ENCODE measurements at places on chromosomes 3 and 15.

GRCh38 chr3:169527507-169527906, 136.0 kb downstream of the MECOM start:
- DNase-seq = no peak

- peak; percentile 71 for DNase-seq
Observed at GRCh38 chr3:148861277-148861869, 3.7 kb upstream of the CPA3 start.

DNA sequence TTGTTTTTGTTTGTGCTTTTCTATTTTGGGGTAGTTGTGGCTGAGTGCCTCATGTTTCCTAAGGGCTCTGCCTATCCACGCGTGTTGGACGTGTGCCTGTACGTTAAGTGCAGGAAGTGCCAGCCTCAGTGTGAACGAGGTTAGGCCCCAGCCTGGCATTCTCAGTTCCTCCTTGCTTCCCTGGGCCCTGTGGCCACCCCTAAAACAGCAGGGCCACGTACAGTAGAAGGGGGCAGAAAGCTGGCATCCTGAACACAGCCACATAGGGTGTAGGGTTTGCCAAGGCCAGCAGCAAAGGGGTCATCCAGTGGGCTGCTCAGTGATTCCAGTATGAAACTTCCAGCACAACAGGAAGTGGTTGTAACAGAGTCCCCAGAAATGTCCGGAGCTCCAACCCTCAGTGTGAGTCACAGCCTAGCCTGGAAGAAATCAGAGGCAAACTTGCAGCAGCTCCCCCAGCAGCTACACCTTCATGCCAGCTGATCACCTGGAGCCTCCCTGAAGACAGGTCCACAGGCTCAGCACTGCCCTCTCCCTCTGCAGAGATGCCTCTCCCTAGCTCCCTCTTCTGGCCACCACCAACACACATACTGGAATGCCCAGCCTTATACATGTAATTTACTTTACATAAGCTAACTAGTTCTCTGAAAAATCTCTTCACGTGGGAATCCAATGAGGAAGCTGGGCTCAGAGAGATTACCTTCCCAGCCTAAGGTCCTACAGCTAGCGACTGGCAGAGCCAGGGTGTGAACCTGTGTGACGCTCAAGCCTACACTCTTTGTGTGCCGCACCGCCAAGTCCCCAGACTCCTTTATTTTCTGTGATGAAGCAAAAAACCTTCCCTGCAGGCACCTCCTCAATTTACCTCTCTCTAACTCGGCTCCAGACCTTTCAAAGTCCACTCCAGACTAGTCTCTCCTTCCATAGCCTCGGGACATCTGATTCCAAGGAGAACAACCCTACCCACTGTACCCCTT, 26.6 kb downstream of the ILDR1 start:
- DNase-seq = peak; percentile 78

DNA sequence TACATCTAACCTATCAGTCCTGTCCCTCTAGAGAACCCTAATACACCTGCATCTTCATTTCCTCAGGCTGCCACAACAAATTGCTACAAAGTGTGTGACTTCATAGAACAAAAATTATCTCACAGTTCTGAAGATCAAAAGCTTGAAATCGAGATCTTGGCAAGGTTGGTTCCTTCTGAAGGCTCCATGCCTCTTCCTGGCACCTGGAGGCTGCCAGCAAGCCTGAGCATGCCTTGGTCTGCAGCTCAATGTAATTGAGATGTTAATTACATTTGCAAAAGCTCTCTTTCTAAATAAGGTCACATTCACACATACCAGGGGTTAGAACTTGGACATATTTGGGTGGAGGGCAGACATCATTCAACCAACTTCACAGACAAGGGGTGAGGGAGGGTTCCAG, 86.4 kb upstream of the ABHD17C start:
- DNase-seq = no peak

GRCh38 chr3:155178810-155179436, 98.8 kb downstream of the MME start:
- DNase-seq = no peak

- peak; percentile 31 for DNase-seq
Observed at GRCh38 chr3:134651347-134652041, 672 bp upstream of the KY start.

DNA sequence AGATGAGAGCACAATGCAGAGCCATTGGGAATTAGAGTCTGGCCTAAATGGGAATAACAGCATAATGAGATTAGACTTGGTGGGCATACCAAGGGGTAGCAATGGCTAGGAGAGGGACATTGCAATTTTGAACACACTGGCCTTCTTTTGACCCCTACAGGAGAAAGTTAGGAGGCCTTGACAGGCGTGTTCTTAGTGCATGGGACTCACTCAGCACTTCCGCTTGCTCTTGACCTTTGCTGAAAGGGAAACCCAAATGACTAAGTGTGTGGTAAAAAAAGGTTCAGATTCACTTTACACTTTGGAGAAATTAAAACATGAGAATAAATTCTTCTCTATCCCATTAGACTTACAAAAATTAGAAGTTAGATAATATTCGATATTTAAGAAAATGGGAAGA, 317.4 kb downstream of the DIPK2A start:
- no peak for DNase-seq

- no peak for DNase-seq
Observed at GRCh38 chr3:29565236-29565635, 284.4 kb downstream of the RBMS3 start.

- no peak for DNase-seq
Observed at GRCh38 chr3:138594935-138595610, 1.0 kb upstream of the CEP70 start.

GRCh38 chr15:48962662-48963523, 826 bp downstream of the SHC4 start:
- DNase-seq = peak; percentile 57

DNA sequence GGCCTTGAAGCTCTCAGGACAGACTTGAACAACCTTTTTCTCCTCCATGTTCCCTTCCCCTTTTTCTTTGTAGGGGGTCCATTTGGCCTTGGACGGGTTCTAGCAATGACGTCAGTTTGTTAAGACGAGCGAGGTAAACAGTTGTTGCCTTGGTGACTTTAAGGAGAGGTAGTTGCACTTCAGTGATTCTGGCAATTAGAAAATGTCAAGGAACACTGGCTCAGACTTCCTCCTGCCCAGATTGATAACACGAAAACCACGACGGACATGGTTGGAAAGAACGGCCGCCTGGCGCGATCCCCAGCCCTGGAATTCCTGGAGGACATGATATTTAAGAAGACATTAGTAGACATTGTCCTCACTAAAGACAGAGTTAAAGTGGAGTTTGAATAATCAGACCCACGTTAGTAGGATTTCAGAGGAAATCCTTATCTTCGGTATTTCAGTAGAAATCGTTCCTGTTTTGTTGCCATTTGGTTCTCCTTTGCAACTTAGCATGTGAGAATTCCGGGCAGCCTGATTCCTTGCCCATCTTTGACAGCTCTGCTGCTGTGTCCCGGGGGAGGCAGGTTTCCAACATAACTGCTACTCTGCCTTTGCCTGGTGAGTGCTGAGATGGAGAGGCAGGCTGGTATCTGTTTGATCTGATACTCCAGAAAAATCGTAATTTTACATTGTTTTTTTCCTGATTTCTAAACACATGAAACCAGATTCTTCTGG, 87.3 kb downstream of the ST6GAL1 start:
- no peak for DNase-seq

DNA sequence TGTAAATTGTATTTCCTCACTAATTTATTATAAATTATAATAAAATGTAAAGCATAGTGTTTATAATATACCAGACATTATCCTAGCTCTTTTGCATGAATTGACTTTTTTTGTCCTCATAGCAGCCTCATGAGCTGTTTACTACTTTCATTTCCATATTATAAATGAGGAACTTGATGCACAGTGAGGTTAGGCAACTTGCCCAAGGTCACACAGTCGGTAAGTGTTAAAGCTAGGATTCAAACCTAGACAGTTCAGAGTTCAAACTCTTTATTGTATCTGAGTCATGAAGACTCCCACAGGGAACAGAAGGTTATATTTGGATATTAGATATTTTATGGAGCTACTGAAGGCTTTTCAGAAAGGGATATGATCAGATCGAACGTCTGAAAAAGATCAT, 322.2 kb upstream of the SATB1 start:
- DNase-seq = no peak

- DNase-seq = no peak
Observed at GRCh38 chr3:111509308-111509707, 32.7 kb upstream of the CD96 start.

DNA sequence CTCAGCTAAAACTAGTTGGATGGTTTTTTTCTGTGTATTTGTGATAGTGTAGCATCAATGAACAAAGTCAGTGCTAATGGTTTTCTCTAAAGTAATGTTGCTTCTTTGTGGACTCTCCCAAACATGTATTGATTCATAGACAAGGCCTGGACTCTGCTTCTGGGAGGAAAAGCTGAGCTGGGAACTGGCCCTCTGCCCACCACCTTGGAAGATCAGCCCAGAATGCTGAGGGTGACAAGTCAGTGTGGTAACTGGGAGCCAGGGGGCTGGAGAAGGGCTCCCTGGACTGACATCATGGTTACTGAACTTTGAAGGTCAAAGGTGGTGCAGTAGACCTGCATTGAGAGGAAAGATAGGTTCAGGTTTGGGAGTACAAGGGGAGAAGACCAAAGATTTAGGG, 3.0 kb downstream of the ARHGAP31 start:
- peak; percentile 55 for DNase-seq

DNA sequence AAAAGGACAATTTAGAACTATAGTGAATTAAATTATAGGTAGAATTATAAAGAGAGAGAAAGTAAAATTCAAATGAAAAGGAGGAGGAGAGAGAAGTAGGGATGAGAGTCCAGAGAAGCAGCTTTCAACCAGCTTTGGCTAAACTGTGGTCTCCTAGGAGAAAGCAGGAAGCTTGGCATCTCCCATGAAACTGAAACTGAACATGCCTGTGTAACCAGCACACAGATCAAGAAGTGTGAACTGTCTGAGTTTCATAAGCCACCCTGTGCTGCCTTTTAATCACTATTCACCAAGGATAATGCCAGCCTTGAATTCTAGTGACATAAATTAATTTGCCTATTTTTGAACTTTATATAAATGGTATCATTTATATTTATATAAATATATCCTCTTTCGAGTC, 128.5 kb downstream of the MYRIP start:
- DNase-seq = peak; percentile 20

DNA sequence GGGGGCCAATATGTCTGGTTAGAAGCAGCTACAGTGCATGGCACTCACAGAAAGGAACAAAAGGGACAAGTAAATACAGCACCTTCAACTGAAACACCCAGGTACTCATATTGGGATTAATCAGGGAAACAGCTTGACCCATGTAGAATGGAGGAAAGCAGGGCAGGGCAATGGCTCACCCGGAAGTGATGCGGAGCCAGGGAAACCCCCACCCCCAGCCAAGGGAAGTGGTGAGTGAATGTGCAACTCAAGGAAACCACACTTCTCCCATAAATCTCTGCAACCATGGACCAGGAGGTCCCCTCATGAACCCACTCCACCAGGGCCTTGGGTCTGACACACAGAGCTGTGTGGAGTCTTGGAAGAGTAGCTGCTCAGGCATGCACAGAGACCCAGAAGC, 117.1 kb downstream of the MTHFS start:
- DNase-seq = no peak

DNA sequence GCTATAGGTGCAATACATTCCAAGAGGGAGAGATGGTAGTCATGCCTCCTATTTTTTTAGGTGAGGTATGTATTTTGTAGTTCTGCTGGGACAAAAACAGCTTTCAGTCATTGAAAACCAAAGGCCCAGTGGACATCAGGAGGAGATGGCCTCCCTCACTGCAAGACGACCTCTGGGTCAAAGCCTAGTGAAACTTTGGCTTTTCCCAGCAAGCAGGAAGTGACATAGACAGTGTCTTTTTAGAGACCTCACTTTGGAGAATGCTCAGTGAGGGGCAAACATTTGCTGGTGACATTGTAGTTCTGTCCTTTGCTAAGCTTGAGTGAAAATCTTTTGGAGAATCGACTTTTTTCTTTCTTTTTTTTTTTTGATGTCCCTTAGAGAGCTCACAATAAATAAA, 27.3 kb downstream of the LIPC start:
- no peak for DNase-seq

DNA sequence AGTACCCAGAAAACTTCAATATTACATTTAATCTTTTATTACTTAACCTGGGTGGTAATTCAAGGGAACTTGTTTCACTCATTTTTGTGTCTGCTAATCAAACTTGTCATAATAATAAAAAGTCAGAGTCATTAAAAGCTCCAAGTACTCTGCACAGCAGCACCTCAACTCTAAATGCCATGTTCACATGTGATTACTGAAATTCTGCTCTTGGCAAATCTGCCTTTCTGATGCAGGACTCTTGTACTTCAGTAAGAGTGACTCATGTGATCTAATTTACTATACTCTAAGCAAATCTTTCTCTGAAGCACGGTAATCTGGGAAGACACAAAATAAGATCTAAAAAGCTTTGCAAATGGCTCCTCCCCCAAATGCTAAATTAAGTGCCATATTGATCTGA, 6.4 kb downstream of the ROBO1 start:
- no peak for DNase-seq

DNA sequence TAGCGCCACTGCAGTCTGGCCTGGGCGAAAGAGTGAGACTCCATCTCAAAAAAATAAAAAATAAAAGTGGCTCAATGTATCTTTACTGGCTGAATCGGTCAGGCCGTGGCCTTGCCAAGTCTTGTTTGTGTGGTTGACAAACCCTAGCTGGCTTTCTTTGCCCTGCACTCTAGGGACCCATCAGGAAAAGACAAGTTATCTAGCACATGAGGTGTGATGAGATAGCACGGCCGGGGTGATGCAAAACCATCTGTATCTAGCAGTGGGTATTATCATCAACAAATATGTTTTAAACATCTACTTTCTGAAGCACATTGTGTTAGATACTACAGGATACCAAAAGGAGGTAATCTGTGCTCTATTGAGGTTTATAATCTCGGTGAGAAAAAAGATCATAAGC, 3.9 kb upstream of the DPP8 start:
- DNase-seq = no peak

DNA sequence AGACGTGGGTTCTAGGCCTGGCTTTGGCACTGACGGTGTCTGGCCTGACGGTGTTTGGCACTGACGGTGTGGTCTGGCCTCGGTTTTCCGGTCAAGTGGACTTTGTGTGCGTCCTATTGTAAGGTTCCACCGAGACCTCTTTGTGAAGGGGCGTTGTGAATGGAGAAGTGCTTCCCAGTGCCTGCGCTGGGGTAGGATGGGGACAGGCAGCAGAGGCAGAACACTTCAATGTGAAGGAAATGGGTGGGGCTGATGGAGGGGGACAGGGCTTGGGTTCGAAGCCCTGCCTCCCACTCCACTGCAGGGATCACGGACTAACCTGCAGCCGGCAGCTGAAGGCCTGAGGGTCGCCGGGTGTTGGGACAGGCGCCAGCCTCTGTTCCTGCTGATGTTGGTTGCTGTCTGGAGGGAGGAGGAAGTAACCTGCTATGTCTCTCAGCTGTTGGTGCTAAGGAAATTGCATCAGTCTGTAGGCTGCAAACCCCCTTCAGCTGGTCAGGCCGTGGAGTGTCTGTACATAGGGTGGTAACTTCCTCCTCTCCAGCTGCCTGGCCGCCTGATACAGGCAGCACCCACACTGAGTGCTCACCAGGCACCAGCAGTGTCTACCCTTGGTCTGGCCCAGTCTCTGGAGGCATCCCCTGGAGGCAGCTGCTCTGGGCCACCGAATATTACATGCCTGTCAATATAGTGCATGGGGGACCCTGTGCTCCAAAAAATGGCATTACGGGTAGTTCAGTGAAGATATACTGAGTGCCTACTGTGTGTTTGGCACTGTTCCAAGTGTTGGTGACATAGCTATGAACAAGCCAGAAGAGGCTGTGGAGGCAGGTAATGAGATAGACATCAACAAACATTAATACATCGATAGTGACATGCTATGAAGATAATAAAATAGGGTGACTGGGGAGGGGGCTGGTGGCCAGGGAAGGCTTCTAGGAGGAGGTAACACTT, 1.1 kb downstream of the TM6SF1 start:
- DNase-seq = peak; percentile 39
